ENCODE measurements at places on chromosomes 12 and 14.

DNA sequence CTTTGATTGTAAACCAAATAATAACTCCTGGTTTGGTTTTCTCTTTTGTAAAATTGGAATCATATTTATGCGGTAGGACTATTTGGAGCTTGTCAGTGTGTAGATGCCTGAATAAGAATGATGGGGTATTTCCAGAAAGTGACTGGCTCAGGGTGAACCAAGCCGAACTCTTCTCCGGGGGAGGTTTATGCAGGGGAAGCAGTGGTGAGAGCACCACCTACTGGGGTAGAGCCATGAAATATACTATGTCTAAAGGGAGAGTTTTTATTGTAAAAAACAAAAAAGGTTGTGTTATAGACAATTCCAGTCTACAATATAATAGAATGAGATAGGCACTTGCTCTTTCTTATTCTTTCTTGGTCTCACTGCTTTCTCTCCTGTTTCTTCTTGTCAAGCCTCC lies 222.9 kb upstream of the SLC16A7 start:
- DNase-seq: peak; percentile 68

- peak; percentile 79 for DNase-seq
These were observed 113.0 kb upstream of the NTF3 start for GRCh38 chr12:5318874-5319273.

- no peak for DNase-seq
These were observed 74.4 kb downstream of the PRKD1 start for GRCh38 chr14:29853272-29853671.

GRCh38 chr14:68784978-68785533 lies 7.8 kb downstream of the ZFP36L1 start:
- no peak for DNase-seq

GRCh38 chr12:53571295-53571694 lies 54.9 kb downstream of the ATF7 start:
- no peak for DNase-seq

GRCh38 chr14:102374264-102374663 lies 11.5 kb downstream of the TECPR2 start:
- no peak for DNase-seq

- DNase-seq: no peak
These were observed 58.3 kb upstream of the HECTD1 start for GRCh38 chr14:31265701-31266398.

- DNase-seq: peak; percentile 86
These were observed 1093.7 kb downstream of the SLC6A15 start for GRCh38 chr12:83818881-83819280.

DNA sequence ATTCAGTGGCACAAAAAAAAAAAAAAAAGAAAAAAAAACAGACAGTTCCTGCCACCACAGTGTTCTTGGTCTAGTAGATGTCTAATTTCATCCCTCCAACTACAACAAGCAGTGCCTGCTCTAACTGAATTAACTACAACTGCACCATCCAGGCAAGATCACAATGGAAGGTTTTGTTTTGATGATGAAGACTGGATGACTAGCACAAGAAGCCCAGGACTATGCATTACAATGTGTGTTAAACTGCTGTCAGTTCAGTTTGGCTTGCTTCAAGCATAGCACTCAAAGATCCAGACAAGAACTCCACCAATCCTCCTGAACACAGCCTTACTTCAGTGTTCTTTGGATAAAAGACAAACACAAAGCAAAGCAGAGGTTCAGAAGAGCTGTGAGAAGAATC lies 279.9 kb downstream of the GRIN2B start:
- no peak for DNase-seq

GRCh38 chr12:77013091-77013490 lies 52.3 kb downstream of the E2F7 start:
- DNase-seq: no peak
